Inflammatory macrophage treated with lipopolysaccharide for 1 hour (primary cell): ENCODE measurements at places on chromosomes 16 and 17.

DNA sequence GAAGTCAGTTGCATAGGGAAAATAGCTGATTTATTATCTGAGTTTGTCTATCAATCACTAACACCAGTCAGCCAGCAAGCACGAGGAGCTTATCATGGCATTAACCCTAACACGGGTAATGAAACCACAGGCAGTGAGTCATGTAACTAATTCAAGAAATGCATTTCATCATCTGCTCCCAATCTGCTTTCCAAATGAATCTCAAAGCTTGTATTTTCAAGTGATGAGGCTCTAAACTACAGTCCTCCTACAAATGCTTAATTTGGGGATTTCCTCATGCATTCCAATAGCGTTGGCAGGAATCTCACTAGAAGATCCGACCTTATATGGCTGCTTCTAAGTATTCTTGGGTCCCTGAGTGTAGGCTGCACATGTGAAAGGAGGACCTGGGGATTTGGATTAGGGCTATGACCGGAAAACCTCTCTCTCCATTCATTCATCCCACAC, 118.4 kb upstream of the HSBP1 start:
- DNase-seq: peak; percentile 73

DNA sequence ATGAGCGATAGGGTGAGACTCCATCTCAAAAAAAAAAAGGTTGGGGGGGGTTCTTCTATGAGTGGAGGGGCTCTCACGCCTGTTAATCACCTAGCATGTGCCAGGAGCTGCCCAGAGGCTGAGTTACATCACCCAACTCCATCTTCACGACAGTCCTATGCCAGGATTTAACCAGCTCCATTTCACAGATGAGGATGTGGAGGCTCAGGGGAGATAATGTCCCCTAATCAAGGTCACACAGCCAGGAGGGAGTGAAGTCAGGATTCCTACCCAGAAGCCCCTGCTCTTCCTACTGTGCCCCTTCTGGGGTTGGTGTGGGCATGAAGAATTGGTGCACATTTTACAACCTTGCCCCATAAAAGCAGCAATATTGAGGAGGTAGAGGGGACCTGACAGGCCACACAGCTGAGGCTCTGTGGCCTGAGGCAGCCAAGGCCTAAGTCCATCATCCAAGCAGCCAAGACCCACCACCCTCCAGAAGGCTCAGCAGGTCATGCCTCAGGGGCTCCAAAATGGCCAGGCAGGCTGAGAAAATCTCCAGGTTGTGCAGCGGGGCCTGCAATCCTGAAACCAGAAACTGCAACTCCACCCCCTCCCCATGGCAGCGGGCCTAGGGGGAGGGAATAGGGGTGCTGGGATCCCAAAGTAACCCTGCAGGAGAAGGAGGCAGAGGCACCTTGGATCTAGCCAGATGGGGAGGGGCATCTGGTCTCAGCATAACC, 6.9 kb downstream of the PPY start:
- DNase-seq: no peak

GRCh38 chr16:9570521-9570920, 479.1 kb downstream of the HAPSTR1 start:
- no peak for DNase-seq

- DNase-seq: no peak
Observed at GRCh38 chr17:47806913-47807255, 14.7 kb downstream of the OSBPL7 start.

DNA sequence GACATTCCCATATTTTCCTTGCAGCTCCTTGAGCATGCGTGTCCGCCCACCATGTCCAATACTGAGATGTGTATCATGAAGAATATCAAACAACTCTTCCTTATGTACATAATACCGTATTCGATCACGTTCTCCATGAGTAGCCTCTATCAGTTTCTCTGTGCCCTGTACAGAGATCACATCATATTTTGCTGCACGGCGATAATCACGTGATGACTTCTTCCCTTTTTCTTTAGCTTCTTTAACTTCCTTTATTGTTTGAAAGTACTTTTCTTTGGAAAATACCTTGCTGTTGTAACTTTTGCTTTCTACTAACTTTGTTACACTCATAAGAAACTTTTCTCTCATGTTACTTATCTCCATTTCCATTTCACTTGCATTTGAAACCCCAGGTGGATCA, 6.6 kb downstream of the KRABD2 start:
- DNase-seq: peak; percentile 71

DNA sequence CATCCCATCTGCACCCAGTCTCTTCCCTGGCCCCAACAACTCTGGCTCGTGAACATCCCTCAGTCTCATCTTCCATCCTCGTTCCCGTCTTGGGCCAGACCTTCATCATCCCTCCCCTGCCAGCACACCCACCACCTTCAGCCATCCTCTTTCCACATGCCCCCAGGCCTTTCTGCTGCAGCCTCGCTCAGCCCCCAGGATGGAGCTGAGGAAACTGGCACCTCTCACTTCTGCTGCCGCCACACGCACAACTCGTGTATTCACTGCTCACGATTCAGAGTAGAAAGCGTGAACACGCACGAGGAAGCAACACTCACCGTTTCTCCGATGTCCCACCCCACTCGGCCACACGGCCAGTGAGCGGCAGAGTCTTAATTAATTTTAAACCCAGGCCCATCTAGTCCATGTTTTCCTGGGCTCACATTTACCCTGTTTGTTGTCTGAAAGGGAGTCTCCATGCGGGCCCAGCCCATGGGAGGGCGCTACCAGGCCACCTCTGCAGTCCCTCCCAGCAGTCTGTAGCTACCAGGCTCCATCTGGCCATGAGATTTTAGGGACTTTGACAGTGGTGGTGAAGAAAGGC, 12.5 kb downstream of the C16orf90 start:
- DNase-seq: no peak

DNA sequence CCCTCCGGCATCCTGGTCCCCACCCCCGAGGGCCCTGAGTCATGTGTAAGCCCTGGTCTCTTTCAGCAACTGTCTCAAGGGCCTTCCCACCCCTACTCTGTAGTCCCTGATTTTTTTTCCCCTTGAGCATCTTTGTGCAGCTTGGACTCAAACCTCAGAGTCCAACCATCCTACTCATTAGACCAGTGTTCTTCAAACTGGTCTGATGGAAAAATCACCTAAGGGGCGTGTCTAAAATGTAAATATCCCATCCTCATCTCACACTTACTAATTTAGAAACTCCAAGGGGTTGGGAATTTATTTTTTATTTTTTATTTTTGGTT, 624 bp downstream of the G6PC3 start:
- DNase-seq: no peak
